ENCODE measurements at places on chromosomes 5 and 9.

DNA sequence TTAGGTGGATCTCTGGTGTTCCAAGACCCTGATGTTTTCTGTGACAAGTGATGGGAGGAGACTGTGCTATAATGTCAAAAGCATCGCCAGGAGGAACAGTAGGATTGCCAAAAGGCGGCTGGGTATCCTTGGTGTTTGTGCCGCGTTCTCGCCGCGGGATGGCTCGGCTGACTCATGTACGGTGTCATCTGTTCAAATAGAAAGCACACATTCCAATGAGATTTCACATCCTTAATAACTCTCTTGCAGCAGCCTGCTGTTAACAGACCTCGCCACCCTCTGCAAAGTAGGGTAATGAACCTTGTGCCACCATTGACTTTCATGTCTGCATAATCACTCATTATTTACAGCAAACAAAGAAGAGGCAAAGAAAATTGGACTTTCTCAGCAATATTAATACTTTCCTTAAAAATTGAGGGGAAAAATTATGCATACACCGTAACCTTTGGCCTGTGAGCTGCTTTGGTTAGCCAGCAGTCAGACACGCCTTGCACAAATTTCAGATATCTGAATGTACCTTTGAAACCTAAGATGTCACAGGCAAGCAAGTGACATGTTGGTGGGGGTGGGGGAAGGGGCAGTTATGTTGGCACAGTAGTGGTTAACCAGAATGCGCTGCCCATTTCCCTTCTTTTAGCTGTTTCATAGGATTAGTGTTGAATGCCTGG, 289.4 kb downstream of the EFNA5 start:
- DNase-seq: no peak

DNA sequence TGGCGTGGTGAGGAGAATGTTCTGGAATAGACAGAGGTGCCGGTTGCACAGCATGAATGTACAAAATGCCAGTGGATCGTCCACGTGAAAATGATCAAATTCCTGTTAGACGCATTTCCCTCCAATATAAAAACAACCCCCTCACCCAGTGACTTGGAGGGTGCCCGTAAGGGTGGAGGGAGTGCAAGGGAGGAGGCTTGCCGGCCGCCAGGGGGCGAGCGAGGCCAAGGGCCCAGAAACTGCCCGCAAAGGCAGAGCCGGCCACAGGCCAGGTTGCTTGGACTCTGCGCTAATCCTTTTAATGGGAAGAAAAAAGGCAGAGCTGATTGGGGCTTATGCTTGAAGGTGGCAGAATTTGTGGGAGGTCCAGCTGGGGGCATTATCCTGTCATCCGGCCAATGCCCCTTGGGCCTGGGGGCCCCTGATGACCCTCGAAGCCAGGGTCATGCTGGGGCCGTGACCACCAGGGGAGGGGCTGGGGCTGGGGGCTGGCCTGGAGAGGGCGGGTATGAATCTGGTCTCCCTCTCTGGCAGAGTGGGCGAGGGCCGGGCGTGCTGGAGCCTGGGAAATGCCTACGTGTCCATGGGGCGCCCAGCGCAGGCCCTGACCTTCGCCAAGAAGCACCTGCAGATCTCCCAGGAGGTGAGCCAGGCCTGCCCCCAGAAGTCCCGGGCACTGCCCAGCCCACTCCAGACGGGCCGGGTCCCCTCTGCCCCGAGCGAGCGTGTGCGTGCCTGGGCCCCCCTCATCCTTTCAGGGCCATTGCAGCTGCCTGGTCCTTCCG, 12.0 kb downstream of the GPSM1 start:
- no peak for DNase-seq

DNA sequence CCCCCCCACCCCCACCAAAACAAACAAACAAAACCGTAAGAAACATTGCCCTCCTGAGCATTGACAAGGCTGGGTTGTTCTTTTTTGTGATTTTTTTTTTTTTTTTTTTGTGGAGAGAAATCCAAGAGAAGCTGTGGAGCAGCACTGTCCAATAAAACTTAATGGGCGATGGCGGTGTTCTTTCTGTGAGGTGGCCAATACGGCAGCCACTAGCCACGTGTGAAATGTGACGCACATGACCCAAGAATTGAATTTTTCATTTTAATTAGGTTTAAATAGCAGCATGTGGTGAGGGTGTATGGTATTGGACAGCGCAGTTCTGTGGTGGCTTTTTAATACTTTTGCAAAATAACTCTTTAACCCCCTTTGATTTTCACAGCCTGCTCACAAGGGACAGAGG, 251.1 kb downstream of the PDZD2 start:
- DNase-seq: no peak

GRCh38 chr5:105638437-105638836, 2032.3 kb downstream of the EFNA5 start:
- no peak for DNase-seq

- no peak for DNase-seq
Observed at GRCh38 chr5:158752656-158752973, 347.1 kb downstream of the EBF1 start.

- no peak for DNase-seq
Observed at GRCh38 chr5:9573796-9574195, 27.9 kb upstream of the SEMA5A start.

DNA sequence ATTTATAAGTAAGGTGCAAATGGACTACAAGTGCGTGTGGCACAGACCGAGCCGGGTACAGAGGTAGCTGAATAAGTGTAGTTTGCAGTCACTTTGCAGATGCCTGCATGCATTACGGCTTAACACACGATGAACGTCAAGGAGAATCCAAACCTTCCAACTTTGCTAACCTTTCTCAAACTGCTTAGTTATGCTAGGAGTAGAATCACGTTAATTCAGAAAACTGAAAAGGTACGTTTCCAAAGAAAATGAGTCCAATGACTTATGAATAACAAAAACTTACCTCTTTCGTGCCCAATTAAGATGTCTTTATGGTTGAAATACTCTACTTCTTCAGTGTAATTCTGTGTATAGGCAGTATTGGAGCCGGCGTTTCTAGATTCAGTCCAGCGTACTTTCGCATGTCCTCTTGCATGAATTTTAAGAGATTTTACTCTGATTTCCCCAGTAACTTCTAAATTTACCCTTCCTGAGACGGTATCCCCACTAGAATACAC, 539 bp downstream of the ARRDC3 start:
- DNase-seq: peak; percentile 4

- DNase-seq: no peak
Observed at GRCh38 chr9:7862170-7862569, 62.6 kb upstream of the DMAC1 start.

- no peak for DNase-seq
Observed at GRCh38 chr5:33460210-33460609, 19.4 kb downstream of the TARS1 start.

DNA sequence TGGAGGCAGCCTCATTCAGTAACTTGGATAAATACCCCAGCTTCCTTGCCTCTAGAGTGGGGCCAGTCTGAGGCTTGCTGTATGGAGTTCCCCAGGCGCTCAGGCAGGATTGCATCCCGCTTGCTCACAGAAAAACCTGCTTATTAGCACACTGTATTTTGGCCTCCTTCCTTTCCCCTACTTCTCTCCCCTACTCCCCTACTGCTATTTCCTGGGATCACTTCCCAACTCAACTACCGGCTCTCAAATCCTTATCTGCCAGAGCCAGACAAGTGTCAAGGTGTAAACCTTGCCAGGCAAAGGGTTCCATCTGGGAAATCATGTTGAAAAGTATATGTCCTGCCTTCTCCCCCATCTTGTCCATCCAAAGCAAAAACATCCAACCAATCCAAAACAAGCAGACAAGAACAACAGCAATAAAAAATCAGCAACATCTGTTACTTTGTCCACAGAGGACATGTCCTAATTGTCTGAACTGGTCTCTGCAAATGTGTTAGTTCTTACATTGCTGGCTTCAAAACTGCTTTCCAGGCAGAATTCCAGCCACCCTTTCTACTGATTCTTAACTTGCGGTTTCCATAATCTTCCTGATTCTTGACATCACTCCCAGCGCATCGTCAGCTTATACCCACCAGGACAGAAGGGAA, 164.1 kb upstream of the SEMA6A start:
- no peak for DNase-seq

DNA sequence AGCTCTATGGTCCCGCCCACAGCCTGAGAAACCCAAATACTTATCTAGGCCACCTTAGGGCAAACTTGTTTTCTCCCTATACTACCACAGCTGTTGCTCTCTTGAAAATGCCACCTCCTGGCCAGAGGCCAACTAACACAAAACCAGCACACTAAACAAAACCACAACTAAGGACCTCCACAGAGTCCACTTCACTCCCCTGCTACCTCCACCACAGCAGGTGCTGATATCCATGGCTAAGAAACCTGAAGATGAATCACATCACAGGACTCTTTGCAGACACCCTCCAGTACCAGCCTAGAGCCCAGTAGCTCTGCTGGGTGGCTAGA, 108.4 kb downstream of the ALDH1A1 start:
- no peak for DNase-seq

GRCh38 chr9:26181836-26182235, 503.6 kb upstream of the TUSC1 start:
- no peak for DNase-seq

- no peak for DNase-seq
Observed at GRCh38 chr5:181053488-181054121, 13.5 kb downstream of the BTNL9 start.

- DNase-seq: no peak
Observed at GRCh38 chr5:123439709-123440108, 16.5 kb upstream of the CEP120 start.

GRCh38 chr9:1217076-1217475, 166.9 kb downstream of the DMRT2 start:
- no peak for DNase-seq

Data from activated T-helper 9 cell treated with anti-CD3 and anti-CD28 coated beads, Interleukin-2, amount 50 U/mL, for 16 hours (primary cell).